Activated CD8-positive, alpha-beta memory T cell treated with anti-CD3 and anti-CD28 coated beads for 24 hours (primary cell): ENCODE measurements at places on chromosomes 4 and X.

DNA sequence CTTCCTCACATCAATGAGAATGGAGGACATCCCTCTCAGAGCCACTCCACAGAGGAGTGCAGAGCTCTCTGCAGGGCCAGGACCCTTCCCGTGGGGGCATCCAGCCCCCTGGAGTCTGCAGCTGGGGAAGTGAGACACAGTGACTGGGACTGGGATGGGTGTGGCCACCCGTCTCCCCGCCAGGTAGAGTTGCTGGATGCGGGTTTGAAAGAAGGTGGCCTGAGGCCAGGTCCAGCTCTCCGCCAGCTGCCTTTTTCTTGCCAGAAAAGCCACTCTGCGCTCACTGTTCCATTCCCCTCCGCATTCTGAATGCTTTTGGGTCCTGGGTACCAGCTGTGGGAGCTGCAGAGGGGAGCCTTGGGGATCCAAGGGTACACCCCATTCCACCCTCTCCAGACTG, 82.6 kb downstream of the ABLIM2 start:
- no peak for DNase-seq

GRCh38 chr4:108596344-108596743, 24.0 kb upstream of the RPL34 start:
- DNase-seq, result no peak

DNA sequence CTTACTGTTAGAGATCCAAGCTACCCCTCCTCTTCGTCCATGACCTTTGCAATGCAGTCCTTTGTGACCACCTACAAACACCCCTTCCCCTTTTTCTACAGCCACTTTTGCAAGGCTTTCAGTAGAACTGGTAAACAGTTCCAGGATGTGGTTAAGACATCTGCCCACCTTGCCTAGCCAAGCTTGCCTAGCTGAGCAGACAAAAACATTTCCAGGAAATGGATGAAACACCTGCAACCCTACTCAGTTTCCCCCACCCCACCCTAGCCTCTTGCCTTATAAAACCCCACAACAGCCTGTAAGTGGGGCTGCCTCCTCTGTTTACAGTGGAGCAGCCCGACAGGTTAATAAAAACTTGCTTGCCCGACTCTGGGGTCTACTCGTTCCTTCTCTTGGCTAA, 133.8 kb downstream of the ZC4H2 start:
- peak; percentile 63 for DNase-seq

DNA sequence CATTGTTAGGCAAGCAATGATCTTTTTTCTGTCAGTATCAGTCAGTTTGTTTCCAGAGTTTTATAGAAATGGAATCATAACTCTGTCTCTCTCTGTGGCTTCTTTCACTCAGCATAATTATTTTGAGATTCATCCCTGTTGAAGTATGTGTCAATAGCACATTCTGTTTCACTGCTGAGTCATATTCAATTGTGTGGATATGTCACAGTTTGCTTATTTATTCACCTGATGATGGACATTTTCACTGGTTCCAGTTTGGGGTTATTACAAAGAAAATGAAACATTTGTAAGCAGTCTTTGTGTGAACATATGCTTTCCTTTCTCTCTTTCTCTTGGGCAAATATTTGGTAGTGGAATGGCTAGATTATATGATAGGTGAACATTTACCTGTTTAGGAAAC, 10.2 kb upstream of the ZNF718 start:
- DNase-seq, result no peak

- no peak for DNase-seq
These were observed 13.3 kb downstream of the CXCL2 start for GRCh38 chr4:74085669-74086068.

DNA sequence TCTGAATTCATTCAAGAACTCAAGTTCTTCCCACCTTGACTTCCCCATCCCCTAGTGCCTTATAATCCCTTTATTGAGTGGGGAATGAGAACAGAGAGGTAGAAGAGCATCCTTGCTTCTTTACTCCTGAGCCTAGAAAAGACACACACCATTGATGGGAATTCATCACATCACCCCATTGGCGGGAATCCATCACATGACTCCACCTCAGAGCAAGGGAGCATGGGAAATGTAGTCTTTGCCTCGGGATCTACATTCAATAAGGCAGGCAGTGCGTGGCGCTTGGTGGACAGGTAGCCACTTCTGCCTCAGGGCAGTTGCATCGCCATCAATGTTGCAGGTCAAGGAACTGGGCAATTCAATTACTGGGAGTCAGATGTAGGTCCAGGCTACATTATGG, 50.7 kb downstream of the MXRA5 start:
- no peak for DNase-seq

- no peak for DNase-seq
These were observed 840 bp downstream of the GUF1 start for GRCh38 chr4:44679060-44679459.

DNA sequence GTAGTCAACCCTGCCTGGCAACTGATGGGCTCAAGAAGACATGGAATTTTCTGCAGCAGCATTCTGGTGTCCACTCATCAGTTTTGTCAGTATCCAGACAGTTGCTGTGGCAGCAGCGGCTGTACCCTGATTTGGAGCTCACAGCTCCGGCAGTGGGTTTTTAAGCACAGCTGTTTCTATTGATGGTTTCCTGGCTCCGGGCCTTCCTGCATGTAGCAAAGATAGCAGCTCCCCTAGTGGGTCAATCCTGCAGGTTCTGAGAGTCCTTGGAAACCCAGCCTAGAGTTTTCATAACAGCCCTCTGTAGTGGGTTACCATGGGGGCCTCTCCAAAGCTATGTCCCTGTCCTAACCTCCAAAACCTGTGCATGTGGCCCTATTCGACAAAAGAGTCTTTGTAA, 84.0 kb upstream of the ATP6AP2 start:
- no peak for DNase-seq

- DNase-seq, result no peak
These were observed 116.4 kb downstream of the PPA2 start for GRCh38 chr4:105357258-105357980.

DNA sequence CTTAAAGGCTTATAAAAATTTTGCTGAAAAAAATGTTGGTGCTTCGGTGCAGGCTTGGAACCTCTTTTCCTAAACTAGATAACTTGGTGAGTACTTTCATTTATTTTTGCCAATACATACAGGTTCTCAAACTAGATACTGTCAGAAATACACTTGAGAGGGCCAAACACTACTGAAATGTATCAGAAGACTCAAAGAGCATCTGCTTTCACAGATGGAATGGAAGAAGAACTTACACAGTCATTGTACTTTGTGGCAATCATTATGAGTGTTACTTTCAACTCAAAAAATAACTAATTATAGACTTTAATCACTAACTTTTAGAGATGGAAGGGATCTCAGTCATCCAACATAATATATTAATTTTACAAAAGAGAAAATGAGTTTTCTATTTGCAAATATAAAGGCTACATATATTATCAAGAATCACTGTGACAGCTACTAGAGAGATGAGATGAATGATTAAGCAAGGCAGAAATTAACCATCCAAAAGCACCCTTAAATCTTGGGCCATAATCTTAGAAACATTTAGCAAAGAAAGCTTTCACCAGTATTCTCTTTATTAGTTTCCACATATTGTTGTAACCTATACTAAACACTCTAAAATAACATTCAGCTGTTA, 1.0 kb downstream of the ENAM start:
- no peak for DNase-seq

- DNase-seq, result peak; percentile 73
These were observed 2.4 kb downstream of the LONRF3 start for GRCh38 chrX:118976599-118977340.

- DNase-seq, result peak; percentile 59
These were observed at the start of gene ARHGAP24 for GRCh38 chr4:85474818-85475630. ARHGAP24 (plus strand) TSS chr4:85475150.

DNA sequence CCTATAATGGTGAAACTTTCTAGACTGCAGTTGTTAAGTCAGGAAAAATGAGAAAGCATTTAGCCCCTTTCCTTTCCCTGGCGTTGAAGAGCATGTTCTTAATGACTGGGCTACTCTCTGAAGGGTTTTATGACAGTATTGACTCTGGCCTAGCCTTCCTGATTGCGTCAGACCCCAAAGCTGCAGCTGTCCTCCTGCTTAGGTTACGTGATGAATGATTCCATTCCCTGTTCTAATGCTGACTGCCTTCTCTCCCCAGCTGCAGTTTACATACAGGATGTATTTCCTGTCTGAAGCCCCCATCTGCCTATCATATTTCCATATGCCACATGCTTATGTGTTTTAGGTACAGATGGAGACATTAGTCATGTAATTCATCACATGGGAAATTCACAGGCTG, 105.8 kb upstream of the EGFL6 start:
- DNase-seq, result no peak

GRCh38 chr4:120070196-120070595, 3.5 kb upstream of the MAD2L1 start:
- DNase-seq, result no peak

DNA sequence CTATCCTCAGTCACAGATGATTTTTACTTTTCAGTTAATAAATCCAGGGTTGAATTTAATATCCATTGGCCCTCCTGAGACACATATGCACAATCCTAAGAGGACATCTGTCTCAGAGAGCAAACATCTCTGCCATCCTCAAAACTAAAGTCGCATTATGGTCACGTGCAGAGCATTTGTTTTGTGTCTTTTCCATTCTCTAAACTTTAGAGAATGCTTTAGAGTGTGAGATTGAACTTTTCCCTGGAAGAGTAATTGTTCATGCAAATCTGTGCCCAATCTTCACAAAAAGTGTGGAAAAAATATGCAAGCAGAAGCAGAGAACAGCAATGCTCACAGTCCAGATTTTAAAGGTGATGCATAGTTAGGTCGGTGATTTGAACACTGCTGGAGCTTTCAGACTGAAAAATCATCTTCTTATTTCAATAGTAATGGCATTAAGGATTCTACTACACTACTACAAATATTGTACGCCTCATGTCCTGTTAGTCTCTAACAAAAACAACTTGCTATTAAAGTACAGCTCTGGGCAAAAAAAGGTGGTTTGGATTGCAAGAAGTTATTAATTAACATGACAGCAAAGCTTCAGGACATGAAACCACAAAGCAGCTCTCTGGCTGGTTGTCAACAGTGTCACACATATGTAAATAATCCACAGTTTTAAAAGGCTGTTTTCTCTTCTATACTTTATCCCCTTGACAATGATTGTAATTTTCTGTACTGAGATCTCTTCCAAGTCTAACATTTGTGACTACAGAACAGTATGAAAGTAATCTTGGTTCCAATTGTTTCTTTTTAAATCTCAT, 19.9 kb downstream of the DCHS2 start:
- no peak for DNase-seq

- DNase-seq, result no peak
These were observed 21.6 kb downstream of the ERVMER34-1 start for GRCh38 chr4:52729586-52729985.

DNA sequence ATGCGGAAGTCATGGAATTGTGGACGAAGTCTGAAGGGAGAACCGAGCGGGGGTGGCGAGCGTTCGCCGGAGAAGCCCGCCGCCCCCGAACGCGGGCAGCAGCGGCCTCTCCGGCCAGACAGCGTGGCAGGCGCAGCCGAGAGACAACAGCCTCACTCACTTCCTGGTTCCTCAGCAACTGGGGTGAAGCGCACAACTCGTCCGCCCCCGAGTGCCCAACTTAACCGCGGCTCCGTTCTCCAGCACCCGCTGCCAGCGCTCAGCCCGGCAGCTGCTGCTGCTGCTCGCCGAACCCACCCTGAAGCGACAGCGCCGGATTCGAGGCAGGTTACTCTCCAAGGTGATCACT, 68.0 kb downstream of the NOCT start:
- no peak for DNase-seq

DNA sequence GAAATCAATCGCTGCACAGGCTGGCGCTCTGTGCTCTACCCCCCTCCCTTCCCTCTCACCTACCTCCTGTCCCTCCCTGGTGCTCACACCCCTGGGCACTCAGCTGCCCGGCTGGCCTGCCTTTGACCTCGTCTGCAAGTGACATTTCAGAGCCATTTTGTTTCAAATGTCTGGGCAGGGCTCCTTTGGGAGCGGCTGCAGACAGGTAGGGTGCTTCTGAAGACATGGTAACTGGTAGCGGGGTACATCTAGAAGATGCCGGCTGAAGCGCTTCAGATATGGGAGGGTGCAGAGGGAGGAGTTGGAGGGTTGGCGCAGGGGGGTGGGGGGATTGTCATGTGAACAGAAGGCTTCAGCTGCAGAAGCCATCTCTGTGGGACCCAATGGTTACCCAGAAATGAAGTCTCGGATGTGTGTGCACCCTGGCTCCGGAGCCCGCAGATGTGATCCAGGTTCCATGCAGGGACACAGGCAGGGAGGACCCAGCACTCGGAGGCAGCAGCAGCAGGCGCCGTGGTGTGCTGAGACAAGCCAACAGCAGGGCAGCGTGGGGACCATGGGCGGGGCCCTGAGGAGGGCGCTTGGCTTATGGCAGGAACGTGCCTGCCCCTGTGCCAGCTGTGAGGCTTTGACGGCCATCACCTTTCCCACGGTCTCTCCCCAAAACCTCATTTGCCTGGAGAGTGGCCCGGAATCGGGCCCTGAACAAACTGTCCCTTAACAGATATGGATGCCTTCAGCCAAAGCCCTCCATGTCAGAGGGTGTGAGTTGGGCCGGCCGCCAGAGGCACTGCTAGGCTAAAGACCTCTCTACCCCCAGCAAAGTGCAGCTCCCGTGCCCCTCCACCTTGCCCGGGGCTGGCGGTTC, 7.6 kb upstream of the DUSP9 start:
- DNase-seq, result no peak

GRCh38 chrX:112218388-112218787, 135.8 kb upstream of the TRPC5 start:
- no peak for DNase-seq

GRCh38 chr4:16952896-16953630, 54.6 kb upstream of the LDB2 start:
- DNase-seq, result no peak

DNA sequence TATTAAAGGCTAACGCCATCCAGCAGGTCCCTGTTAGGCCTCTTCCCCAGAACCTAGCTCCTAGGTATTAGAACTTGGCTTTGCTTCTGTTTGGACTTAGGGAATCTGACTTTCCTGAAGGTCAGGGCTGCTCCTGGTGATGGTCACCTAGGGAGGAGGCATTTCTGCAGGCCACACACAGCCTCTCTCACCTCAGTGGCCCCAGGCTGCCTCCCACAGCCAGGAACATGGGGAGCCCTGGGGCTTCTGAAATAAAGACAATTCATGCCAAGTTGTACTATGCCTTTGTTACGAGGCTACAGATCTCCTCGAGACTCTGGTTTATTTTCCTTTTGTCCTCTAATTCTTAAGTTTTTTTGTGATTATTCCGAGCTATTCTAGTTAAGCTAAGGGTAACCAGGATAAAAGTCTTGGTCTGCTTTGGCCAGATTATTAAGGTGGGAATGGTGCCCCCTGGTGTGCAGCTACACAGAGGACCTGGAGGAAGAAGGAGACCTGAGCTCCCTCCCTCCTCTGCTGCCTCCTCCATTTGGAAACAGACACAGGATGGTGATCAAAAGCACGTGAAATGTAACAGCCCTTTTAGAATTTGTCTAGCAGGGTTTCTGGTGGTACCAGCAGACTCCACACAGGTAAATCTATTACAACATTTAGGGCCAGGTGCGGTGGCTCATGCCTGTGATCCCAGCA, 131.0 kb downstream of the DCLK2 start:
- no peak for DNase-seq

DNA sequence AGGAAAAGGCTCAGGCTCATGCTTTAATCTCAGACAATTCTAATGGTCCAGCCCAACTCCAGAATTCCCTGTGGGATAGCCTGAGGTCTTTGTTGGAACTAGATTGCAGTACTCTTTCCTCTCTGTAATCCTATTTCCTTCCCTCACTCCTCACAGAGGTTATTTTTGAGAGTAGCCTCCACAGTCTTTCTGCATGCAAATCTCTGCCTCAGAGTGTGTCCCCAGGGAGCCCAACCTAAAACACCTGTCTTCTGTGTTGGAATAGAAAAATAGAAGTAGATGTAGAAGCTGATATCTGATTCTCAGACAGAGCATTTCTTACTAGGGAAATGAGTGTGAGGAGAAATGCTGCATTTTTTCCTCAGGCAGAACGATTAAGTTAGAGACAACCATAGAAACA, 915.5 kb upstream of the EPHA5 start:
- DNase-seq, result no peak
